Activated T-cell treated with anti-CD3 and anti-CD28 coated beads for 1 hour (primary cell): ENCODE measurements at places on chromosomes 7 and 10.

DNA sequence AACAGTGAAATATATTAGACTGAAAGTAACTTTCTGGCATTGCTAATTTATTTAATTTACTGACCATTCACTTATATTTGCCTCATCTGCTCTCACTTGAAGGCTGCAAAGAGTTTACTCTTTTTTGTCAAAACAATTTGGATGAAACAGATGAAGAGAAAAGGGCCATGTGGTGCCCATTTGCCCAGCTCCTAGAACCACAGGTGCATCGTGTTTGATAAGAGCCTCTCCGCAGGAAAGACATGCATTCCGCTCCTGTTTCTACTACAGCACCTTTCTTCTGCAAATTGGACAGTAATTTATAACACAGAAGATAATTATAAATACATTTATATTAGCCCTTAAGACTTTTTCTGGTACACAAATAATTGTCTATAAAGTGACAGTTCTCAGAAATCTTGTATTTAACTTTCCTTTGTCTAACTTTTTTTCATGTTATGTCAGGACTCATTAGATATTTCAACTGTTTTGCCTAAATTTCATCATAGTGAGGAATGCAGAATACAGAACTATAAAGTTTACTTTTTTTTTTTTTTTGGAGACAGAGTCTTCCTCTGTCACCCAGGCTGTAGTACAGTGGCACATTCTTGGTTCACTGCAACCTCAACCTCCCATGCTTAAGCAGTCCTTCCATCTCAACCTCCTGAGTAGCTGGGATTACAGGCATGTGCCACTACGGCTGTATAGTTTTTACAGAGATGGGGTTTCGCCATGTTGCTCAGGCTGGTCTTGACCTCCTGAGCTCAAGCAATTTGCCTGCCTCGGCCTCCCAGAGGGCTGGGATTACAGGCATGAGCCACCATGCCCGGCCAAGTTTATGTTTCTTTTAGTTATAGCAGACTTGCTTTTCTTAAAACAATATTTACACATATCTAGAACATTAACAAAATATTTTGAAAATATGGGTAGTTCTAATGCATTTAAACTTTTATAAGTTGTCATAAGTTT, 869 bp downstream of the LAMB4 start:
- no peak for DNase-seq

DNA sequence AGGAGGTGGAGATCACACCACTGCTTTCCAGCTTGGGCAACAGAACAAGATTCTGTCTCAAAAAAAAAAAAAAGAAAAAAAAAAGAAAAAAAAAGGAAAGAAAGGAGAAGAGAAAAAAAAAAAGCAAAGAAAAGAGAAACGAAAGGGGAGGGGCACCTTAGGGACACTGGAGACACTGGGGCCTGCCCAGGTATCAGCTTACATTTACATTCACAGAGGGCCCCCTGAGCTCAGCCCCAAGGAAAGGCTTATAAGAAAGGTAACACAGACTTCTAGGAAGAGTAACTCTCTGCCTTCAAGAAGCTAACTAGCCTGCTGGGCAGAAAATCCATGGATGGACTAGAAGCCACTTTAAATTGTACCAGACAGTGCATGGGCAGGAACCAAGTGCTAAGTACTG, 108.8 kb downstream of the NPY start:
- no peak for DNase-seq

DNA sequence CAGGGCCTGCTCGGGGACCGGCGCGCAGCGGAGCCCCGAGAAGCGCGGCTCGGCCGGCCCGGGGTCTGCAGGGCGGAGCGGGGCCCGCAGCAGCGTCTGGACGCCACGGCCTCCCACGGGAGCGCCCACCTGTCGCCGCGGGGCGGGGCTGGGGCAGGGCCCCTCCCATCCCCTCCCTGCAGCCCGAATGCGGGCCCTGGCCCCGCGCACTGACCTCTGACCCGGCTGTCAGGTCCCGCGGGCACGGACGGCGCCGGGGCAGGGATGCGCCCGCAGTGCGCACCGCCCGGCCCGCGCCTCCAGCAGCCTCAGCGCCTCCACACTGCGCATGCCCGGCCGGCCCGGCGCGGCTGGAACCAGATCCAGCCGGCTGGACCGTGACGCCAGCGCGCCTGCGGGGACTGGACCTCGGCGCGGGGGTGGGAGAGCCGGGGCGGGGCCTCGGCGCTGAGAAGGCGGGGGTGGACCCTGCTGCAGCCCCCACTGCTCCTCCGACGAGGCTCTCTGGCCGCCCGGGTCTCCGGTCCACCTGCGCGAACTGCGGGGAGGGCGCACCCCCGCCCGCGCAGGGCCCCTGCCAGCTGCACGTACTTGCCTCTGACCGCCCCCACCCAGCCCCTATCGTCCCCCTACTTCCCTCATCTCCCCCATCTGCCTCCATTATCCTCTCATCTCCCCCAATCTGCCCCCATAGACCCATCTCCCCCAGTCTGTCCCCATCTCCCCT, 16.1 kb upstream of the GPR146 start:
- DNase-seq: peak; percentile 64

GRCh38 chr7:25173184-25173583, 48.1 kb upstream of the CYCS start:
- no peak for DNase-seq

DNA sequence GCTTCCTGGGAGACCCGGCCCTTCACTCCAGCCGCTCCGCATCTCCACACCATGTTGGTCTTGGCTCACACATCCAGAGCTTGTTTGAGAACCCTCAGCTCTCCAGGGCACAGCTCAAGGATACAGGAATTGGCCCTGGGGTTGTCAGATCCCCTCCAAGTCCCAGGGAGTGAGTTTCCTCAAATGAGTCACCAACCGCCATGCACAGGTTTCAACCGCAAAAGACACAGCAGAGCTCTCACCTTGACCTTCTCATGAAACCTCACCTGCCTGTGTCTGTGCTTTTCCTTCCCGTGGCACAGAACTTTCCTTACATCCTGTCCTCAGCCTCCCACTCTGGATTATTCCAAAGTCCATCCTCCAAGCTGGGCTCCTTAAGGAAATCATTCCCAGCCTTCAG, 20.6 kb downstream of the AZGP1 start:
- DNase-seq: no peak

GRCh38 chr7:146781352-146782116, 664.9 kb downstream of the CNTNAP2 start:
- no peak for DNase-seq

DNA sequence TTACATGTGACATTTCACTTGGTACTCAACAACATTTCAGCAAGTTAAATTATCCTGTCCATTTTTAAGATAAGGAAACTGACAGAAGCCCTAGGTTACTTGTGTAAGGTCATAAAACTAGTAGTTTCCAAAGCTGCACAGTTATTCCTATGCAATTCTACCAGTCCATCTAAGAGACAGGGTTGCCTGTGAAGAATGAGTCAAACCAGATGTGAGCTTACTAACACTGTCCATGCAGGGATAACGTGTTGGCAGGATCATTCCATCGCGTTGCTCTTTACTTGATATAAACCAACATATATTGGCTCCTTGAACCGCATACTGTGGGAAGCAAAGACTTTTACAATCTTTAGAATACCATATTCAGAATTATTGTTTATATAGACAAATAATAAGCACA, 280.9 kb upstream of the HGF start:
- no peak for DNase-seq

DNA sequence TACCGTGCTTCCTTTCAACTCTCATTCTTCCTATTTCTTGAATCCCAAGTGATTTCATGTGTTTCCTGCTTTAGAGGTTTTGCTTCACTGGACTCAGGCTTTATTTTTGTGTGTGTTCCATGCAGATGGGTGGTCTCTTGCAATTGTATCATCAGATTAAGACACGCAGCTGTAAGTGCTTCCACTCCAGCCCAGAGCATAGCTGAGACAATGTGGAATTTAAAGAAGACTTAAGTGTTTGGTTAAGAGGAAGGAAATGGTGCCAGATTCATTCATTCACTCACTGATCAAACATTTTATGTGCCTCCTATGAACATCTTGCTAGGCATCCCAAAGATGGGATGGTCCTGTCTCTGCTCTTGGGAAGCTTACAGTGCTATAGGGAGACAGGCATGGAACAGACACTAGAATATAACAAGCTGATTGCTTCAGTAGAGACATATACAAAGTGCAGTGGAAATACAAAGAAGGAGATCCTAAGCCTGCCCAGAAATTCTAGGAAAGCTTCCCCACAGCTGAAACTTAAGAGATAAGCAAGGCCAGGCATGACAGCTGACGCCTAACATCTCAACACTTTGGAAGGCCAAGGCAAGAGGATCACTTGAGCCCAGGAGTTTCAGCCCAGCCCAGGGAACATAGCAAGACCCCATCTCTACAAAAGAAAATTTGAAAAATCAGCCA, 46.1 kb upstream of the LRRC17 start:
- DNase-seq: no peak

- DNase-seq: no peak
Measured at GRCh38 chr7:148487912-148488311, 102.7 kb upstream of the C7orf33 start.

- DNase-seq: no peak
Measured at GRCh38 chr10:15395935-15396334, 24.8 kb upstream of the FAM171A1 start.

- no peak for DNase-seq
Measured at GRCh38 chr7:118184565-118184940, 589 bp downstream of the LSM8 start.

DNA sequence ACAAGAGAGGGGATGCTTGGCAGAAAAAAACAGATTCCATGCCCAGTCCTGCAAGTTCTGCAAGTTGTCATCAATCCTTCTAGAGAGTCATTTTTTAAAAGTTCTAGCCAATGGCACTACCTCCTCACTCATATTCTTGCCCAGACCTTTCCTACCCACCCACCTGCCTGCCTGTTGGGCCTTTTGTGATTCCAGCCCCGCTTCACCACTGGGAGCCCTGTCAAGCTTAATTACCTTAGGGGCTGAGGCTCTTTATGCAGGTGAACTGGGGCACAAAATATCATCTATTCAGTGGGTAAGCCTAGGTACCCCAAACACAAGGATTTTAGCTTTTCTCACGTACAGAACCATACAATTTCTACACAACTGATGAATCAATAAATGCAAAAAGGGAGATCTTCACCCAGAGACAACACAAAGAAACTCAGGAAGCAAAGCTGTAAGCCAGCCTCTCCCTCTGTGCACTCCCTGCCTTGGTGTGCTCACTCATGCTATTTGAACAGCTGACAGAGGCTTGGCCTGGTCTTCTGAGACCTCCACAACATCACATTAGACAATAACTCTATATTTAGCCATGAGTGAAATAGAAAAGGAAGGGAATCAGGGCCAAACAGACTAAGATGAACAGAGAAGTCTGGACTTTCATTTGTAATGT, 222.6 kb downstream of the HTR7 start:
- no peak for DNase-seq

DNA sequence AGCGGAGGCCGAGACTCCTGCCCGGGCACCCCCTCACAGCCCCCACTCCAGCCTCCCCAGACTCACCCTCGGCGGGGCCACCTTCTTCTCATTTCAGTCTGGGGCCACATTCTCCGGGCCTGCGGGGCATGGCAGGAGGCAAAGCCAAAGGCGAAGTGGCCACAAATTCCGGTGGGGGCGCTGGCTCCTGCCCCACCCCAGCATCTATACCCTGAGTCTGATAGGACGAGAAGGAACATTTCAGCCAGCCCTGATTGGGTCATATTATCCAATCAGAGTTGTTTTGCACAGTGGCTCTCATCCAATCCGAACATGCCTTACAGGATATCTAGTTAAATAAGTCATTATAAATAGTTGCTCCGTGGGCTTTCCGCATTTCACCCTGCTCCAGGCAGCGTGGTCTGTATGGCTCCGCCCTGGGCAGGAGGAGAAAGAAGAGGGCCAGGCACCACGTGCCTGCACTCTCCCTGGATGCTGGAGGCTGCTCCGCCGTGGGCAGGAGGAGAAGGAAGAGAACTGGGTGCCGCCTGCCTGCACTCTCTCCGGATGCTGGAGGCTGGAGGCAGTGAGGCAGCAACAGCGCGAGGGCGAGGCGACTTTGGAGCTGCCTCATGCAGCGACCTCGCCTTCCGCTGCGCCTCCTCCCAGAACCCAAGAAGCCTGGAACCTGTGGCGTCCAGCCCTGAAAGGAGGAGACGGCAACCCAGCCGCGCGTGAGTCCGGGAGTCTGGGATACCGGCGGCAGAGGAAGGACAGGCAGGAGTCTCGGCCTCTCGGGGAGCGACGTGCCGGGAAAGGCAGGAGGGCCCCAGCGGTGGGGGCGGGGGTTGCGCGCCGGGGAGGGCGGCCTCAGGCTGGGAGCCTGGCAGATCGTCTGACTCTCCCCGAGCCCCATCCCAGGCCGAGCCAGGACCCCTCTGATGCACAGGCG, 162.9 kb downstream of the ZNF33B start:
- DNase-seq: no peak

- DNase-seq: no peak
Measured at GRCh38 chr10:43682956-43683355, 34.3 kb upstream of the ZNF32 start.

GRCh38 chr10:117342641-117343040, 32.6 kb downstream of the PDZD8 start:
- DNase-seq: no peak

DNA sequence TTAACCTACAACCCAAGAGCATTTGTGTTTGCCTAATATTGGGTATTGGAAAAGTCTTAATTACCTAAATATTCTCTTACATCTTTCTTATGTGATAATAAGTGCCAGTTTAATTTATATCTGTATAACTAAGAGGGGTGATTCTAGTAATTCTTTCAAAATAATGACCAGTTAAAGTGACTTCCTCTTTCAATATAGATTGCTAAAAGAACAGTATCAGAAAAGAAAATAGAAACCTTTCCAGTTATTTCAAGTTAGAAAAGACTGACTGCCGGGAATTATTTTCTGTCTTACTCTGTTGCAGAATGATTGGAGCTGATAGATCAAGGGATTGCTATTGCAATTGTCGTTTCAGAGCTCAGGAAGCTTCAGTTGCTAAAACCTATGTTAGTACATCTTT, 525.0 kb upstream of the SEMA3D start:
- no peak for DNase-seq

- no peak for DNase-seq
Measured at GRCh38 chr7:149494738-149495368, 2.8 kb downstream of the ZNF746 start.

DNA sequence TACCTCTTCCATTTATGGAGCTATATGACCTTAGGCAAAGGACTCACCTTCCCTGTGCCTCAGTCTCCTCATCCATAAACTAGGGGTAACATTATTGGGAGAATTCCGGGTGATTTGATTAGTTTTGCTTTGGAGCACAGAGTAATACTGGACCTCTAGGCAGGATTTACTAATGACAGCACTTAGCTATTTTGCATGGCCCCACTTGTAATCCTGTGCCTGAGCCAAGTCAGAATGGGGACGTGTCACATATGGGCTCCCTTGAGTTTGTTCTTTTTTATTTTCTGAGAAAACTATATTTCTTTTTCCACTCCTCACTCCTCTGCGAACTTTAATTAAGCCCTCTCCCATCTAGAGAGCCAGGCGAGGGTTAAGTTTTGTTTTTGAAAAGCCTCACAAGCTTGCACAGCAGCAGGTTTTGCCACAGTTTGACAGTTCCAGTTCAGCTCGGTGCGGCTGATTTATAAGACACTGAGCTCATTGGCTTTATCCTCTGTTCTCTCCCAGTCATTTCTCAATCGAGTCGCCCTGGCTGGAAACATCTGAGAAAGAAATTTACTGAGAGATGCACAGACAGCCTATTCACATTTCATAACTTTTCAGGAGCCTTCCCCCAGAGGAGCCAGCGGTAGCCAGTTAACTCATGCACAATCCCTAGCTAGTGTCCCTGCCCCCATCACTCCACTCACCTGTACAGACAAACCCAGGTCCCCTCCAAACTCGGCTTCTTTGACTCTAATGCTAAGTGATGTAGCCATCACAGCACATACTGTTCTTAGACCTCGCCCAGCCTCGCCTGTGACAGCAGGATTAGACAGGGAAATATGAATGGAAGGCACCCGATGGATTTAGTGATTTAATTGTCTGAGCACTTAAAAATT, 441.9 kb upstream of the NPVF start:
- DNase-seq: no peak

- no peak for DNase-seq
Measured at GRCh38 chr10:105950410-105950809, 1214.1 kb downstream of the SORCS1 start.
